SK-N-MC (cell line): ENCODE measurements at places on chromosomes 6 and 20.

GRCh38 chr20:38302786-38303185 is 1.2 kb upstream of the BPI start:
- no peak for DNase-seq

DNA sequence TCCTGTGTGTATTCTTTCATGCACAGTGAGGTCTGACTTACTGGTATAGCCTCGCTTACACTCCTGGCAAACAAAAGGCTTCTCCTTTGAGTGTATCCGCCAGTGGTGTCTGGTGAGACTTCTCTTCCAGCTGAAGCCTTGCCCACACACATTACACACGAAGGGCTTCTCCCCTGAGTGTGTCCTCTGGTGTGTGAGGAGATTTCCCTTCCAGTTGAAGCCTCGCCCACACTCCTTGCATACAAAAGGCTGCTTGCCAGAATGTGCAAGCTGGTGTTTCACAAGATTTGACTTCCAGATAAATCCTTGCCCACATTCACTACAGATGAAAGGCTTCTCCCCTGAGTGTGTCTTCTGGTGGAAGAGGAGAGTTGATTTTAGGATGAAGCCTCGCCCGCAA is 21.5 kb downstream of the ZNF337 start:
- DNase-seq, result no peak

DNA sequence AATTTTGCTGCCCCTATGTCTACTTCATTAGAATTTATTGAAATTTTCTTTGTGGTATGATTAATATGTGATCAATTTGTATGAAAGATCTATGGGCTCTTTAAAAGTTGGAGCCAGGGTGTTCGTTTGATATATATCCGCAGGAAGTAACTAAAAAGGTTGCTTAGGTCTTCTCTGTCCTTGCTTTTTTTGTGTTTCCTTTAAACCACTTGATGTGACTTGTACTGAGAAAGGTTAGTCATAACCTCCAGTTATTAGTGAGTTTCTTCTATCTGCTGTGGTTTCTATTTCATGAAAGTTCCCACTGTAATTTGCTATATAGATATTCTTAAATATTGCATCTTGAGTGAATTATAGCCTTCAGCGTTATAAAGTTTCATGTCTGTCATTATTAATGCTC is 585.3 kb upstream of the ARID1B start:
- no peak for DNase-seq

DNA sequence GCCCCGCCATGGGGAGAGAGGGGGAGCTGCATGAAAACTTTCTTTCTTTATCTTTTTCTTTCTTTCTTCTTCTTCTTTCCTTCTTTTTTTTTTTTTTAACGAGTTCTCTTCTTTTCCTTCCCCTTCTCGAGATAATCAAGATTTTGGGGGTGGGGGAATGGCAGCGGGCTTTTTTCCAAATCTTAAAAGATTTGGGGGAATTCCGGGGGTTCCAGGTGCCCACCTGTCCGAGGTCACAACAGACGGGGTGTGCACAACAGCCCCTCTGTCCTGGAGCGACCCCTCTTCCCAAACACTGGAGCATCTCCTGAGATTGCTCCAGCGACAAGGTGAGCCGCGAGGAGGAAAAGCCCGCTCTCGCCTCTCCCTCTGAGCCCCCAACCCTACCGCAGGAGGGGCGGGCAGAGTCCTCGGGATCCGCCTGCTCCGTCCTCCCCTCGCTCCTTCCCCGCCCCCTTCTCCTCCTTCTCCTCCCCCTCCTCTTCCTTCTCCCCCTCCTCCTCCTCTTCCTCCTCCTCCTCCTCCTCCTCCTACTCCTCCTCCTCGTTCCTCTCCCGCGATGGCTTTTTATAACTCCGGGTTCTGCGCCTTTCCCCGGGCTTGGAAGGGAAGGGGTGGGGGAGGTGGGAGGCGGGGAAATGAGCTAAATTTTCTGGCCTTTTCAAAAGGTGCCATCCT is 689 bp upstream of the KCNB1 start:
- DNase-seq, result no peak

- no peak for DNase-seq
Measured at GRCh38 chr20:52578559-52578958, 387.0 kb upstream of the ZFP64 start.

- DNase-seq, result no peak
Measured at GRCh38 chr6:100269189-100269588, 195.5 kb downstream of the SIM1 start.

DNA sequence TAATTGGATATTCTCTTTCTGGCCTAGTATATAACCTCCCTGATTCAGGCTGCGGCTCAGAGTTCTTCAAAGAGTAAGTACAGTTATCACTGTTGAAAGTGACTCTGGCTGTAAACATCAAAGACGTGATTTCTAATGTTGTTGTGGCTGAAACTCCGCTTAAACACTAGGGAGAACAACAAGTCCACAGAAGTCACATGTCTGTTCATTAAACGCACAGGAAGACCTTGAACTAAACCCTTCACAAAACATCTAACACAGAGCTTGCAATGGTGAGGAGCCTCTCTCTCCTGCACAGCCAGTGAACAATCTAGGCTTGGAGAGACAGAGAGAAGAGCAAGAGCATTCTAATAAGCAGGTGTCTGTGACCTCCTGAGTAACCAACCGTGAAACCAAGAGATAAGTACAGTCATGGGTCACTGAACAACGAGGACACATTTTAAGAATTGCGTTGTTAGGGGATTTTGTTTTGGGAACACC is 249.3 kb downstream of the PRKN start:
- DNase-seq, result no peak

GRCh38 chr20:62543470-62544302 is 67.9 kb upstream of the GATA5 start:
- DNase-seq, result no peak

- no peak for DNase-seq
Measured at GRCh38 chr20:50169329-50169823, 15.9 kb upstream of the PEDS1 start.

GRCh38 chr20:15767586-15767985 is 805.7 kb downstream of the KIF16B start:
- no peak for DNase-seq

DNA sequence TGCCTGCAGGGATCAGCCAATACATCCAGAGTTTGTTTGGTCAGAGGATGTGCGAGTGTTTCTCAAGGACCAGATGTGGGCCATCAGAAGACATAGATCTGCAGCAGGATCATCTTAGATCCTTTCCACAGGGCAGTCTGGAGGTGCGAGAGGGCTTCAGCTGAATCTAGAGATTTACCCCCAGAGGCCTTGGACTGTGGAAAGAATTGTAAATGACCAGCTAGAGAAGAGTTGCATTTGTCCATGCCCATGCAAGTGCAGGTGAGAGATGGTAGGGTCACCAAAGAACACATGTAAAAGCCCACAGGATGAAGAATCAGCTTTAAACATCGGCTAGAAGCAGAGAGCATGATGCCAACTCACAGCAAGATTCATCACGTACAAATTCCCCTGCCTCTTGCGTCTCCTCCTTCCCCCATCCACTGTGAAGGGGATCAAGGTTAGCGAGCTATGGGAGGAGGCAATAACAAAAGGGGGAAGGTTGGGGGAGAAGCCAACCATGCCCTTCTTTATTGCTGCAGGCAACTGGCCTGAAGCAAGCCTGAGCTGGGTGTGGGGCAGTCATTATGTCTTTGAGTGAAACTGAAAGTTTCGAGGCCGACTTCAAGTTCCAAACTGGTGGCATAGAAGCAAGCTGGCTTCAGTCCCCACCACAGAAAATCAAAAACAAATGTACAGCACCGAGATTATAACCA is 83.5 kb downstream of the SCML4 start:
- no peak for DNase-seq

DNA sequence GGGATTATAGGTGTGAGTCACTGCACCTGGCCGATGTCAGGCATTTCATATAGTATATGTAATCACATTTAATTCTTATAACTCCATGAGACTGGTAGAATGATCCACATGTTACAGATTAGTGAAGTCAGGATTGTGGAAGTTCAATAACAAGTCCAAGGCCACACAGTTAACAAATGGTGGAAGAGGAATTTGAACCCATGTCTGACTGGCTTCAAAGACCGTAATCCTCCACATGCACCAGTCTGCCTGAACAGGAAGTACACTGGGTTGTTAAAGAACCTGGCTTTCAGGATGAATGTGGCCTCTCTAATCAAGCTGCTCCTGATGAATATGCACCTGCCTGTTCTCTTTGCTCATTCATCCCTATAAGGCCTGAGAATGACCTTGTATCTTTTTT is 122.0 kb upstream of the HDAC2 start:
- DNase-seq, result no peak

- no peak for DNase-seq
Measured at GRCh38 chr6:80523531-80523997, 417.1 kb downstream of the BCKDHB start.

DNA sequence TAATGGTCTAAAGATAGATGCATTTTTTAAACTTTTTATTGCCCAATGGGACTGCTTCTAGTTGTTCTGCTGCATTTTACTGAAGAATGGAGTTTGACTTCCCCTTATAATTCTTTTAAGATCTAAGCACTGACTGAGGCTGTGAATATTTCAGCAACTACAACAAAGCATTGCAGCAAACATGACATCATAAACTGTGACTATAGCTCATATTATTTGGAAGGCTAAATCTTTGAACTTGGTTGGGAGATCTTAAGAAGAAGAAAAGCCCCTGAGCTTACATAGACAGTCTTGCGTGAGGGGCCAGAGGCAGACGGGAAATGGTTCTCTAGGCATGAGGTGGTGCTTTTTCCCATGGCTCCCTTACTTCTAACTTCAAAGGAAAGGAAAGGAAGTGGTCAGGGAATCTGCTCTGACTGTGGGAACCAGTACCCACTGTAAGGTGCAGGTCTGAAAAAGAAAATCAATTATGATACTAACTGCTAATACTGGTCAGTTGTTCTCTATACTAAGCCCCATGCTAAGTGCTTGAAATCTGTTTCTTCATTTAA is 14.8 kb downstream of the HEY2 start:
- no peak for DNase-seq

- DNase-seq, result no peak
Measured at GRCh38 chr20:48283470-48284110, 498.3 kb upstream of the SULF2 start.

DNA sequence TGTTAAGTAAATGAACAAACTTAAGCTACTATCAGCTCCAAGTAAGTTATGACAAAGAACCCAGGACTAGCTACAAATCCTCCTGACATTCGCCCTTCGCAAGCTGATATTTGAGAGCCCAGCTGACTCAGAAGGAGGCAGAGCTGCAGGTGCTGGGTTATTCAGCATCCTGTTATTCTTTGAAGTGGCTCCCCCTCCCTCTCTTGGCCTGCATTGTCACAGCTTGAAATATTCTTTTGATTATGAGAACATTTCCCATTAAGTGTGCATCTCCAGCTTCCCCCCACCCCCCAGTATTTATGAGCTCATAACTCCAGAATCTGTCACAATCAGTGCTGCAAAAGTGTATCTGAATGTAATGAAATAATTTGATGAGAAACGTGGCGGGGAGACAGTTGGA is 78.8 kb upstream of the RALY start:
- no peak for DNase-seq

GRCh38 chr6:44183783-44184182 is 25.2 kb downstream of the CAPN11 start:
- no peak for DNase-seq

DNA sequence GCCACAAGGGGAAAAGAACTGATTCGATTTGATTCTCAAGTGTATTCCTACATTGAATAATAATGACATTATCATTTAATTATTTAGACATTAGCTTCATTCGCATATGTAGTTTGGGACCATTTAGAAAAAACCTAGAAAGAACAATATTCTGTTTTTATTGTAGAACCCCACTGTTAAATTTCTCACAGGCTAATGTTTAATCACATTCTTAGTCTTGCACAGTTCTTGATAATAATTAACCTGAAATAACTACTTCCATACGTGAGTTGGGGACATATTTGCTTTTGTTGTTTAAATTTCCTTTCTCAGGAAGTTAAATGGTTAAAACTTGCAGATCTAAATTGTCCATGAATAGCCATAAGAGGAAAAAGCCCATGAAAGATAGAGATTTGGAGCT is 275.2 kb downstream of the TFAP2B start:
- no peak for DNase-seq

- no peak for DNase-seq
Measured at GRCh38 chr6:139932671-139933070, 558.2 kb upstream of the CITED2 start.

DNA sequence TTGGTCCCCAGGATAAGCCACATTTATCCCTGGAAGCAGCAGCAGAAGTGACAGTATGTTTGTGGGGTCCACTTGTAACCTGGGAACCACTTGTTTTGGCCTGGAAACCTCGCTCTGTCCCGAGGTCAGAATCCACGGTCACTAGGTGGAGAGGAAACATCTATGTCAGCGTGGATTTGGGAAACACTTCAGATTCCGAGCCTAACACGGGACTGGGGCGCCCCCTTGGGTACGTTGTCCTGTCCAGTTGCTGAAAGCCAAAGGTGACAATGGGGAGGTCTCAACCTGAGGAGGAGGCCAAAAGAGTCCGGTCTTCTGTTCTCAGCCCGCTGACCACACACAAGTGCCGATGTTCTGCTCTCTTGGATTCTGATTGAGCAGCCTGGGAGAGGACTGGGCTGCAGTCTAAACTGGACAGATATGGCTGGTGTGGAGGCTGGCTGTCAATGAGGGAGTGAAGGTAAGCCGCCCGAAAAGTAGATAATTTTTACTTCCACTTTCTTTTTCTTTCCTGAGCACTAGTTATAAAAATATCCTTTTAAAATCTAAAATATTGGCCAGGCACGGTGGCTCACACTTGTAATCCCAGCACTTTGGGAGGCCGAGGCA is 4.9 kb upstream of the ZFP57 start:
- no peak for DNase-seq

DNA sequence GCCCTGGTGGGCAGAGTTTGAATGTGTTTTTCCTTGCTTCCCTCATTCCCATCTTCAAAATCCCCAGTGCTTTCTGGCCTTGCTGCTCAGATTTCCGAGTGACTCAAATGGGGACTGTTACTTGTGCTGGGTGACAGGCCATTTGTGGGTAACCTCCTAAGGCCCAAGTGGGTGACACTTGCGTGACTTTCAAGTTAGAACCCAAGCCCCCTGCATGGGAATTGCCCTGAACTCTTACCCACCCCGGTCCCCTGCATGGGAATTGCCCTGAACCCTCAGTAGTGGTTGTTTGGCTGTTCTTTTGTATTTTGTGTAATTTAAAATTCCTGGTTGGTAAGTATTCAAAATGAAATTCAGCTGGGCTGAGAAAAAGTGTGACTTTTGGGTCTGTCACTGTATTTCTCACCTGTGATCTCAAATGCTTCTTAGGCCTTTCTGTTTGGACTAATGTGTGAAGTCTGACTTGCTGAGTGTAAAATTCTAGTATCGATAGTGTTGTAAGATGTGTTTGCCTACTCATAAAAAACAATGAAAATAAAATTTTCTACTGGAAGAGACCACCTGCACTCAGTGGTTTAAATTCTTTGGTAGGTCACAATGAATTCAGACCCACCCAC is 12.4 kb upstream of the RBM38 start:
- no peak for DNase-seq

- no peak for DNase-seq
Measured at GRCh38 chr6:125481056-125481455, 179.3 kb upstream of the HDDC2 start.

- no peak for DNase-seq
Measured at GRCh38 chr20:61577065-61577464, 325.0 kb downstream of the CDH4 start.

DNA sequence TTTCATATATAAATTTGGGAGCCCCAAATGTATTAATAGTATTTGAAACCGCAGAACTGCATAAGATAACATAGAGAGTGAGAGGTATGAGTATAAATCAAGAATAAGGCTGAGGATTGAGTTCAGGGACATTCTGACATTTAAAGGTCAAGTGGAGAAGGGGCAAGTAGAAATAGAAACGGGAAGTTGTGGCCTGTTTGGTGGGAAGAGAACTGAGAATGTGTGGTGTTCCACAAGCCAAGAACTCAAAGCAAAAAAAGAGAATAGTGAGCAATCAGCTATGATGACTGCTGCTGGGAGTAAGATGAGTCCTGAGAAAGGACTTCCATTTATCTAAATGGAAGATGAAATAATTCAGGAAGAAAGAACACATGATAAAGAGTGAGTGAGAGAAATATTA is 418.4 kb downstream of the CD109 start:
- no peak for DNase-seq
